Thymus (tissue), 14 donors: ENCODE measurements at places on chromosomes 12 and 14. TPM values are rescaled to one million over a fixed set of nuclear protein-coding genes. Genes with fewer than 3 reads are reported as not detected.

DNA sequence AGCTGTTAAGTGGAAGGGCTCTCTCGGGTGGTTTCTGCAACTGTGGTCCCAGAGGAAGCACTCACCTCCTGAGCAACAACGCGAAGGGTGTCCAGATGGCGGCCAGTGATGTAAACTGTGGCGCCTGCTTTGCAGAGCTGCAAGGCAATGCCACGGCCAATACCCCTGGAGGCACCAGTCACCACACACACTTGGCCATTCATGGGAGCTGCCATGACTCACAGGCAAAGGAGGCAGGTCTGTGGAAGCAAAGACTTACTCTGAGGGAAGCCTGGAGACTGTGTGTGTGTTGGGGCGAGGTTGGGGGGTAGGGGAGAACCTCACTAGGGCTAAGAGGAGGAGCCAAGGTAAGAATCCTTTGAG, 707 bp downstream of the DHRS1 start:
- H3K4me3 ChIP-seq: peak overlapping the region; percentile 89
- no peaks in the 10 kb centered on the region for H3K27me3 ChIP-seq
- peaks cover 42% of the 10 kb centered on the region for H3K36me3 ChIP-seq
- DNase-seq: no peak
- H3K4me1 ChIP-seq: peaks cover 14% of the 10 kb centered on the region
- peak overlapping the region; percentile 77 for H3K27ac ChIP-seq

GRCh38 chr12:95896846-95897245, 38.1 kb downstream of the SNRPF start:
- H3K4me1 ChIP-seq: no peaks in the 10 kb centered on the region
- no peak overlapping the region for H3K4me3 ChIP-seq
- no peak for DNase-seq
- no peaks in the 10 kb centered on the region for H3K36me3 ChIP-seq

The CISTR gene
- not detected for total RNA-seq

GRCh38 chr12:10113920-10114319, 15.1 kb upstream of the CLEC1A start:
- H3K27ac ChIP-seq: no peak overlapping the region
- no peak for DNase-seq

The SLCO1C1 gene
- 0.14 TPM for total RNA-seq

DNA sequence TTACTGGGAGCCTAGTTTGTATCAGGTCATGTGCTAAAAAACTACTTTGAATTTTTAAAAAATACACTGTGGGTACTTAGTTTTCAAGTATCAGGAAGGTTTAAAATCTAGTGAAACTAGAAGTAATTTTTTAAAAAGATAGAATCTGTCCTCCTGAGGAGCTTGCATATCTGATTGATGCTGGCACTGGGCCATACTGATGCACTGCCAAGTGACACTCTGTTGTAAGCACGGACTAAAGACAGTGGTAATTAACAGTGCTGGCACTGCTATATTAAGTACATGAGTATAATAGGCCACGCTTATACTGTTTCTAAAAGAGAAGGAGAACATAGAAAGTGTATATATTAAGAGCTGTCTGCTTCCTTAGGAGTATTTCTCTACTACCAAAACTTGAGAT, 10.0 kb upstream of the TBC1D30 start:
- H3K4me1 ChIP-seq: no peaks in the 10 kb centered on the region
- no peak for DNase-seq
- H3K4me3 ChIP-seq: no peak overlapping the region
- no peak overlapping the region for H3K27ac ChIP-seq
- no peaks in the 10 kb centered on the region for H3K36me3 ChIP-seq

The CREBL2 gene
- 20.7 TPM for total RNA-seq

The TAS2R42 gene
- 0.09 TPM for total RNA-seq
